Foreskin keratinocyte (primary cell): ENCODE measurements at places on chromosomes 2 and 18.
A peak's percentile ranks its signal among the peaks of the same experiment; 100 is the strongest.

GRCh38 chr2:177806025-177806424 lies 266.6 kb downstream of the PDE11A start:
- DNase-seq = no peak

DNA sequence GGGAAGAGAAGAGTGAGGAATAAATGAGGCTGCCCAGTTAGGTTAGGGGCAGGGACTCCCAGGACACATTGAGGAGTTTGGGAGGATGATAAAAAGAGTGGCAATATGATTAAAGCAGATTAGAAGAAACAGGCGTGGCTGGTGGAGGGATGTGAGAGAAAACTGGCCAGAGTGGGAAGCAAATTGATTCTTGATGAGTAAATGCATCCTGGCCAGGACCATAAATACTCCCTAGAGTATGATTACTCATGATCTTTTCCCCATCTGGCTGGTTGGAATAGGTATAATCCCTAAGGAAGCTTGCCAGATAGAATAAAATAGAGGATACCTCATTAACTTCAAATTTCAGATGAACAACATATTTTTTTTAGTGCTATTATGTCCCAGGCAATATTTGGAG lies 21.5 kb upstream of the DAW1 start:
- DNase-seq = no peak

DNA sequence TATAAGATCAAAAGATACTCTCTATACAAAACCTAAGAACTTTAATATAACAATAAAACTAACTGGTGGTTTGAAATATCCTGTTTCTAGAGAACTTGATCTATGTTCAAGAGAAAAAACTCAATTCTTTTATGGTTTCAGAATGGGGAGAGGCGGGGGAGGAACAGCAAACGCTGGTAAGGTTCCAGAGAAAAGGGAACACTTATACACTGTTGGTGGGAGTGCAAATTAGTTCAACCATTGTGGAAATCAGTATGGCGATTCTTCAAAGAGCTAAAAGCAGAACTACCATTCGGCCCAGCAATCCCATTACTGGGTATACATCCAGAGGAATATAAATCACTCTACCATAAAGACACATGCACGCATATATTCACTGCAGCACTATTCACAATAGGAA lies 17.2 kb downstream of the FAM98A start:
- DNase-seq = no peak

- DNase-seq = no peak
Measured at GRCh38 chr2:179104736-179105135, 54.8 kb upstream of the CCDC141 start.

DNA sequence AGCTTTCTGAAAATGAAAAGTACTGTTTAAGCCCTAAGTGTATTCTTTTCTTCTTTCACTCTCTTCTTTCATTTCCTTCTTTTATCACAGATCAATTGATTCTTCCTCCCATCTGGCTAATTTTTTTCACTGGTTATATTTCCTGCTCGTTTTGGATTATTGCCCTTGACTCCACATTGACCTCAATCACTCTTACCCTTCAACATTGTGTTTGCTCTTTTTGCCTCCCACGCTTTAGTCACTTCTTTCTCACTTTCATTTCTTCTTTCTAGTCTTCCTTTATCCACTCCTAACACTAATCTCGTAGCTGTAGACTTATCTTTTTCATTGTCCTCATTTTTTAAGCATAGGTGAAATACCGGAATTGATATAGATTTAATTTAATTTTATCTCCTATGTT lies 320.3 kb upstream of the VRK2 start:
- DNase-seq = no peak

- peak; percentile 41 for DNase-seq
Measured at GRCh38 chr2:215357660-215358059, 45.8 kb downstream of the ATIC start.
